Activated CD4-positive, alpha-beta T cell treated with anti-CD3 and anti-CD28 coated beads, Interleukin-2, amount 50 U/mL, for 16 hours (primary cell): ENCODE measurements at places on chromosomes 5 and 9.

DNA sequence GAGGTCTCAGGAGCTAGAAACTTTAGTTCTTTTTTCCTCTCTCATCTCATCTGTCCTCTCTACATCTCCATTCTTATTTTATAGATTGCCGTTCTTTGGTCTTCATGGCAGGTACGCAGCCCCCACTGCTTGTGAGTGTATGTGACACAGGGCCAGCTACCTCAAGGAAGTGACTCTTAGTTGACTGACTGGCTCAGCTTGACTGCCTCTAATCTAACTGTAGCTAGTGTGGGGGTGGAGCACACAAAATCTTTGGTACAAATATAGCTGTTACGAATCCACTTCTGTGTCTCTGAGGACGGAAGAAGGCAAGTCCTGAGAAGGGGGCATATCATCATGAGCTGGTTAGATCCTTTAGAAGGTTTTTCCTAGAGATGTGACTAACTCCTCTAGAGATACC, 19.8 kb upstream of the SPTAN1 start:
- DNase-seq = no peak

DNA sequence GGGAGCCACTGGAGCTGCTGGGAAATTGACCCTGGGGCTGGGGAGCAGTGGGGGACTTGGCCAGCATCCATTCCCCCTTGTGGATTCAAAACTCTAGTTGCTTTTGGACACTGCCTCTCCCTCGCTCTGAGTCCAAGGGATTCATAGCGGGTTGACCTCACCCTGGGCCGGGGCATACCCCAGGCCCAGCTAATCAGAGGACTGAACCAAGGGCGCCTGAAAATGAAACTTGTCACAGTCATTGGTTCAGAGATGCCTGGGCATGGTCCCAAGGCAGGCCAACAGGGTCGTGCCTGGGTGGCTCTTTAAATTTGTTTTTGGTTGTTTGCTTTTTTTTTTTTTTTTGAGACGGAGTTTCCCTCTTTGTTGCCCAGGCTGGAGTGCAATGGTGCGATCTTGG, 22.6 kb downstream of the STK10 start:
- DNase-seq = no peak

DNA sequence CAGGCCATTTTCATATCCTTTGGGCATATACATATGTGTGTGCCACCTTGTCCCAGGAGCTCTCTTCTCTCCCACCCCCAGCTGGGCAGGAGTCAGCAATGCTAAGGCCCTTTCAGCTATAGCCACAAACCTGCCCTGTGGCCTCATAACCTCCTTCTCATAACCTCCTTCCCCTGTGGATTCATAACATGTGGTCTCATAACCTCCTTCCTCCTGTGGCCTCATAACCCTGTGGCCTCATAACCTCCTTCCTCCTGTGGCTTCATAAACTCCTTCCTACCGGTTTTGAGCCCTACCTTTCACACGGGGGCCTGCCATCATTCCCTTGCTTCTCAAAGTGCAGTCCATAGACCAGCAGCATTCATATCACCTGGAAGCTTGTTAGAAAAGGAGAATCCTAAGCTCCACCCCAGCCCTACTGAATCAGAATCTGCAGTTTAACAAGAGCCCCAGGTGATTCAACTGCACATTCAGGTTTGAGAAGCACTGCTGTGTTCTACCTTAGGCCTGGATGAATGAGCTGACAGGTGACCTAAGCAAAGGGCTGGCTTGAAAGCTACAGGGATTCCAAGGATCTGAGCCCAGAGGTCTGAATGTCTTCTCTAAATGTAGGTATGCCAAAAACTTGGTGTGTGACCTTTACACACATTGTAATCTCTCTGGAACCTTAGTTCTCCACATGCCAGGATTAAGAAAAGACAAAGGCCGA, 41.9 kb upstream of the PLPP6 start:
- DNase-seq = peak; percentile 31

DNA sequence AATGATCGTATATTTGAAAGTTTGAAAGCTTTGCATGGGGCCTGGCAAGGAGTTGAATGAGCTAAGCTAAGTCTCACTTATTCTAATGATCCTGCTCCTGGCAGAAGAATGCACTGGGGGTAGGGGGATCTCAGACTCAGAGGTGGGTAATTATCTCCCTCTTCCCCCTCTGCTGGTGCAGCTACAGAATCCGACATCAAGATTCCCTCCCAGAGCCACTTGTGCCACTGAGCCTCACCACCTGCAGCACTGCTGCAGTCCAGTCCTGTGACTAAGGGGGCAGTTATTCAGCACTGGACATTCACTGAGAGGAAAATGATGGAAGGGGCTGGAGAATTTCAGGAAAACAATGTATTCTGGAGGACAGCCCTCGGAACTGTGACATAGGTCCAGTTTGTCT, 205.8 kb downstream of the DEPDC1B start:
- DNase-seq = no peak

DNA sequence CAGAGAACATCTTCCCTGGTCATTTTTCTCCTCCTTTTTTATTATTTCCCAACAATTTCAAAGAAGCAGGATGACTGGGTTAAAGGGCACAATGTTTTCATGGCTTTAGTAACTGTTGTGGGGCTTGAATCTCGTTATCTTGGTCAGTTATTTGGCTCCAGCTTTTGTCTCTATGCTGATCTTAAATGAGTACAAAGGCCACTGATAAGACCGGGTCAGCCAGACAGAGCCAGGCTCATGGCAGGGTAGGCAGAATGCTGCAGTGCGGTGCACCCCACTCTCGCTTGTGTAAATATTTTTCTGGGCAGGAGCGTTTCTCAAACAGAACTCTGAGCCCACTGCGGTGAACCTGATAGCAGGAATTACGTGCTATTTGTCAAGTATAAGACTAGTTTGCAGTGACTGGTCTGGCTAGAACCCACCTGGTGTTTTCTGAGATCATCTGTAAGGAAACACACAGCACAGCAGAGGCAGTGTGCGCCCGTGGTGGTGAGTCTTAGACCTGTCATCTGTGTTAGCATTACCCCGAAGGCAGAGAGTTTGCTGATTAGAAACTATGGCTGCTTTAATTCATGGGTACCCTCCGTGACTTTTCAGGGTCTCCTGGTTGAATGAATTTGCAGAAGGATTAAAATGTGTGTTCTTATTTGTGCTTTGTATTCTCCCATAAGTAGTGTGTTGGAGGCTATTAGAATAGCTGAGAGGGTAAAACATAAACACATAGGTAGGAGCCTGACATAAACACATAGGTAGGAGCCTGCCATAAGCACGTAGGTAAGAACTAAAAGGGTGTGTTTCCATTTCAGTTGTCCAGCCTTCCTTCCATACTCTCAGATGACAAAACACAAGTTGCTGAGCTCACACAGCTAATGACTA, 158.6 kb upstream of the DMRT1 start:
- DNase-seq = no peak

GRCh38 chr5:140317859-140318258, 15.0 kb upstream of the PFDN1 start:
- DNase-seq = no peak

- DNase-seq = no peak
Measured at GRCh38 chr9:13941714-13942113, 372.2 kb downstream of the NFIB start.

GRCh38 chr9:105244734-105245028, 230 bp downstream of the SLC44A1 start:
- no peak for DNase-seq

DNA sequence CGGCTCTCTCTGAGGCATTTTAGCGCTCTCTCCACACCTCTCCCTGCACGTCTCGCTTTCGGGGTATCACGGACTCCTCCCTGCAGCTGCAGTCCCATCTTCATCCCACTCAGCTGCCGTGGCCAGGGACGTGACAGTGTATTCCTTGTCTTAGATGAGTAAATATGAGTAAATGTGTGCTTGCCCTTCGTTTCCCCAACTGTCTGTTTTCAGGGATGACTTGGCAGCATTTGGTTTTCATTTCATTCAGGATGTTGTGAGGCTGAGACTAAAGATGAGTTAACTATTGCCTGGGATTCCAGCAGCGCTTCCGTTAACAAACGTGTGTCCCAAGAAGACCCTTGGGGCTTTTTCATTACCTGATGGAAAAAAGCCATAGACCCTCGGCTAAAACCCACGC, 29.5 kb downstream of the GDNF start:
- no peak for DNase-seq

DNA sequence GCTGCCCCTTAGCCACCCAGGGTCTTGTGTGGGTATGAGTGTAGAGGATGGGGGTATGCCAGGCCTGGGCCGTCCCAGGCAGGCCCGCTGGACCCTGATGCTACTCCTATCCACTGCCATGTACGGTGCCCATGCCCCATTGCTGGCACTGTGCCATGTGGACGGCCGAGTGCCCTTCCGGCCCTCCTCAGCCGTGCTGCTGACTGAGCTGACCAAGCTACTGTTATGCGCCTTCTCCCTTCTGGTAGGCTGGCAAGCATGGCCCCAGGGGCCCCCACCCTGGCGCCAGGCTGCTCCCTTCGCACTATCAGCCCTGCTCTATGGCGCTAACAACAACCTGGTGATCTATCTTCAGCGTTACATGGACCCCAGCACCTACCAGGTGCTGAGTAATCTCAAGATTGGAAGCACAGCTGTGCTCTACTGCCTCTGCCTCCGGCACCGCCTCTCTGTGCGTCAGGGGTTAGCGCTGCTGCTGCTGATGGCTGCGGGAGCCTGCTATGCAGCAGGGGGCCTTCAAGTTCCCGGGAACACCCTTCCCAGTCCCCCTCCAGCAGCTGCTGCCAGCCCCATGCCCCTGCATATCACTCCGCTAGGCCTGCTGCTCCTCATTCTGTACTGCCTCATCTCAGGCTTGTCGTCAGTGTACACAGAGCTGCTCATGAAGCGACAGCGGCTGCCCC, 2.6 kb downstream of the SLC35A4 start:
- DNase-seq = no peak

DNA sequence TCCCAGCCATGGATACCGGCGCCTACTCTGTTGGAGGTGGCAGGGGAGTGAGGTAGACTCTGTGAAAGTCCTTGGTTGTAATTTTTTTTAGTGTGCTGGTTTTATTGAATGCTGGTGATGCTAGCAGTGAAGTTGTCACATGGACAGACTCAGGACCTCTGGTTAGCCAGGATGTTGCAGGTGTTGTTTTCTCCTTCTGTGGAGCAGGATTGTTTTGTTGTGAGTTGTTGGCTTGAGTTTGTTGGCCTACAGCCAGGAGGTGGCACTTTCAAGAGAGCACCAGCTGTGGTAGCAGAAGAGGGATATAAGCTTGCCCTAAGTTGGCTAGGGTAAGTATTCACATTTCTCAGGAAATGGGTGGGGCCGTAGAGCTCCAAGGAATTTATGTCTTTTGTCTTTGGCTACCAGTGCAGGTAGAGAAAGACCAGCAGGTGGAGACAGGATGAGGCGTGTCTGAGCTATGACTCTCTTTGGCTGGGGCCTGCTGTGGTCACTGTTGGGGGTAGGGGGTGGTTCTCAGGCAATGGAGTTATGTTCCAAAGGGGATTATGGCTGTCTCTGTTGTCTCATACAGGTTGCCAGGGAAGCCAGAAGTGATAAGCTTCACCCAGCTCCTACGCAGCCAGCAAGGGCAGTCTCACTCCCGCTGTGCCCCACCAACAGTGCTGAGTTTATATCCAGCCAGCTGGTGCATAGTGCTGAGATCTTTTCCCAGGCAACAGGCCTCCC, 248.7 kb downstream of the TAF11L14 start:
- DNase-seq = no peak

DNA sequence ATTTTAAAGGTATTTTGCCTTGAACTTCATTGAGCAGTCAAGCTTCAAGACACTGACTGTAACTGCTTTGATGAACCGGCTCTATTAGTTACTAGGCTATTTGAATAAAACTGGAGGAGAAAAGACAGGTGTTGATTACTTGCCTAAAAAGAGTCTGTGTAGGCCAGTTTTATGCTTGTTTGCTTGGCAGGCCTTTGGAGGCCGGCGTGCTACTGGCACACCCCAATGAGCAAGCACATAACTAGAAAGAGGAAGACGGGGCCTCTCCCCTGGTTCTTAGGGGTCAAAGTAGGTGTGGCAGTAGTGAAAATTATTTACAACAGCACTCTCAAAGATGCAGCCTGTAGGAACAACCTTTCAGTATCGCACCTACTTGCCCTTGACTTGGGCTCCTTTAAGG, 2.1 kb upstream of the ZFR start:
- DNase-seq = no peak

DNA sequence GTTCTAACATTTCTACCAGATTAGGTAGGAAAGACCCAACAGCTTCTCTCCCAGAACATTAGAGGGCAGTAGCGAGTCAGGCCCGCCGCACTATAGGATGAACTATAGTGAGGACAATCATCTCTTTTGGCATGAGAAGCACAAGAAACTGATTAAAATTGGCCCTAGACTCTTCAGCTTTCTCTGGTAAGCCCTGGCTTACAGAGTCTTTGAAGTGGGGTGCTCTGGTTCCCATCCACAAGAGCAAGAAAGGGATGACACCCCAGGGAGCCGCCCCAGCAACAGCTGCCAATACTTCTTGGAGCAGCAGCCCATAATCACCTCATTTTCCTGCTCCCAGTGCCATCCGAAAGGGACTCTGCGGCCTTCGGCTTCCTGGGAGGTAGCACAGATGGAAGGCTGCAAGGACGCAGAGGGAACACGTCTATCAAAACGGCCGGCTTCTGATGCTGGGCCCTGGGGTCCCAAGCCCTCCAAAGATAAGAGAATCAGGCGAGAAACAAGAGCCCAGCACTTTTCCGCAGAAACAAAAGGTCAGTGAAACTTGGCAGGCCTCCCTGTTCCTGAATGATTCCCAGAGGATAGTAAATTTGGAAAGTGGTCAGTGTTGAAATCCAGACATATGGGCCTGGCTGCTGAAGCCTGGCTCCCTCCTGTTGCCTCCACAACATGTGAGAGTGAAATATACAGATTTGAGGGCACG, 69.3 kb downstream of the HSD17B3 start:
- DNase-seq = peak; percentile 60

DNA sequence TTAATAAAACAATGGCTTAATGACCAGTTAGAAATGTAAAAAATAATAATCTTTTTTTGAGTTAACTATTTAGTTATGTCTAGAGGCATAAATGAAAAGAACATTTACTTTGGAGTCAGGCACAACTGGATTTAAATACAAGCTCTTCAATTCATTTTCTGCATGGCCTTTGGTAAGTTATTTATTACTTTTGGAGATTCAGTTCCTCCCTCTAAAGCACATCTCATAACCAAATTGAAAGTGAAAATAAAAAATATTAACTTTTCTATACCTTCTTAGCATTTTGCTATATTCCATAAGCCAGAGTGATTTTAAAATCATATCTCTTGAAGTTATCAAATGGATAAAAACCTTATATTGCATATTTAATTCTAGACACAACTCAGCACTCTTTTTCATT, 434.9 kb upstream of the SMARCA2 start:
- DNase-seq = no peak

GRCh38 chr5:132090107-132090506, 16.5 kb downstream of the CSF2 start:
- DNase-seq = peak; percentile 46

- DNase-seq = no peak
Measured at GRCh38 chr5:6398570-6399230, 20.4 kb upstream of the MED10 start.

GRCh38 chr5:80755626-80756025, 100.8 kb upstream of the DHFR start:
- DNase-seq = peak; percentile 90

- no peak for DNase-seq
Measured at GRCh38 chr5:10590226-10590999, 26.5 kb downstream of the ANKRD33B start.
